T-helper 17 cell (primary cell): ENCODE measurements at places on chromosomes 1 and 21.

DNA sequence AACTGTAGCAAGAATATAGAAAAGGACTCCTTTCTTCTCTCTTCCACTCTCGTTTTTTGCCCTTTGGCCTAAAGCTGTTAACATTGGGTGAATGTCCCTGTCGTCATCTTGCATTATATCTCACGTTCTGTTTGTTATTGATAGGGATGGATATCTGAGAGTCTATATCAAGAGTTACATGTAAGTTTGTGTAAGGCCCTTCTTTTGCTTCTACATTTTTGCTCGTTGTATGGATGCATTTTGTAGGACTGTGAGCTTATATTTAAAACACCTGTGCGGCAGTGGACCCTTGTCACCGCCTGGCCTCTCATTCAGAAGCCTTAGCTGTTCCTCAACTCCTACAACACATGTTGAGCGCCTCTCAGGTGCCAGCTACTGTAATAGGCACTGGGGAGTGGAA is 211.9 kb downstream of the DISC1 start:
- no peak for DNase-seq

DNA sequence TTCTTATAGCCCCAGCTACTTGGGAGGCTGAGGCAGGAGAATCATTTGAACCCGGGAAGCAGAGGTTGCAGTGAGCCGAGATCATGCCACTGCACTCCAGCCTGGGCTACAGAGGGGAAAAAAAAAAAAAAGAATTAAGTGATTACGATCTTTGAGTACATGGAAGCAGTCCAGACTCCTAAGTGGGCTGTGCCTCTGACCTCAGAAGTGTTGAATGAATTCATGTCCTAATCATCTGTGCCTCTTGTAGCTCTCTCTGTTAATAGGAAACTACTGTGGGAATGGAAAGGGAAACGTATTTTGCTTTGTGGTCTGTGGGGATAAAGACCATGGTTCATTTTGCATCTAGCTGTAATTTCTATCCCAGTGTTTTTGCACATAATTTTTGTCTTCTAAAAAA is 8.4 kb upstream of the IVNS1ABP start:
- DNase-seq = no peak

- no peak for DNase-seq
These were observed 9.6 kb upstream of the ADORA1 start for GRCh38 chr1:203117611-203118575.

- DNase-seq = no peak
These were observed 31.1 kb downstream of the RUNX3 start for GRCh38 chr1:24898909-24899439.

GRCh38 chr1:8525216-8525557 is 207.3 kb downstream of the SLC45A1 start:
- no peak for DNase-seq
